Stimulated activated CD8-positive, alpha-beta memory T cell treated with anti-CD3 and anti-CD28 coated beads, Interleukin-2, amount 100 ng/mL, for 48 hours (primary cell): ENCODE measurements at places on chromosomes 16 and 17.

GRCh38 chr17:3531266-3532101 lies 26.1 kb downstream of the TRPV3 start:
- DNase-seq: no peak

DNA sequence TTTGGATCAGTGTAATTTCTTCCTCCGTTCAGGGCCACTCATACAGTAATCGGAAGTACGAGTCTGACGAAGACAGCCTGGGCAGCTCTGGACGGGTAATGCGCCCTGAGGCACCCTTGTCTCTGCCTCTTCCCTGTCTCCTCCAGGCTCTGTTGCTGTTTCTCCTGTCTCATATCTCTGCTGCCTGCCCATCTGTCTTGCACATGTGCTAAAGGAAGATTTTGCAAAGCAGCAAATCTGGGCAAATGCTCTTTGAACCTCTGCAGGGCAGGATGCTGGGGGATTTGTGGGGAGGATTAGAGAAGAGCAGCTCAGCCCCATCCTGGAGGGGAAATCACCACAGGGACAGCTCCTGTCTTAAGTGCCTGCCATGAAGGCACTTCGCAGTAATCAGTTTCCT lies 32.4 kb upstream of the POLR3E start:
- no peak for DNase-seq

- DNase-seq: no peak
Observed at GRCh38 chr17:67459985-67460384, 82.9 kb downstream of the PITPNC1 start.

- DNase-seq: no peak
Observed at GRCh38 chr17:56468840-56469239, 124.7 kb upstream of the NOG start.

DNA sequence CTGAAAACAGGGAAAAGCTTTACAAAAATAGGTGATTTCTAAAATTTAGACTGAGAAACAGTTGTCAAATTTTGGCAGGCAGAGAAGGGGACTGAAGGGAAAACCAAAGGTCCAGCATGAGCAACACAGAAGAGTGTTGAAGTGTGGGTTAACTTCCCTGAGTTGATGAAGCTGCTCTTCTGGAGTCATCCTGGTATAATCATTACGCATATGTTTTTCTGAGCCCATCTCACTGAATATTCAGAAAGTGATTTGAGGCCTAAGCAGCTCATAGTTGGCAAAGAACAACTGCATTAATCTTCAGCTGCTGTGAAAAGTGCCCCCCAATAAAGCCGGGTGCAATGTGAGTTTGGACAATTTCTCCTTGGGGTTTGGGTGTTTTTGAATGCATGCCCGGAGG lies 115.0 kb upstream of the RBBP6 start:
- DNase-seq: no peak

GRCh38 chr17:5838661-5839300 lies 231.4 kb upstream of the WSCD1 start:
- DNase-seq: no peak

DNA sequence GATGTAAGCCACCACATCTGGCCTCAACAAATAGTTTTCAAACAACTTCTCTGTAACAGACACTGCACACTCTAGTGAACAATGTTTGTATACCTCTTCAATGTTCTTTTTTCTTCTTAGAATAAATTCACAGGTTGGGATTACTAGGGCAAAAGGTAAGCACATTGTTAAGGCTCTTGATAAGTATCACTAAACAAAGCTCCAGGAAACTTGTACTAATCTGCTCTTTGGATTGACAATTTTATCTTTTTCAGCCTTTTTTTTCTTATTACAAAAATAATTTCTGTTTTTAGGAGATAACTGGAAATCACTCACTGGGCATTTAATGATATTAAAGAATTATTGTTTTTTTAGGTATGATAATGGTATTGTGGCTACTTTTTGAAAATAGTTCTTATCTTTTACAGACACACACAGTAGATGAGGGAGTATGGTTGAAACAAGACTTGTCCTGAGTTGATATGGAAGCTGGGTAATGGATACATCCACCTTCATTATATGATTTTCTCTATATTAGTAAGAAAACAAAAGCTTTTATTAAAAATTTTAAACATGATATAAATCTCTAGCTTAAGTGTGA lies 7.7 kb upstream of the MPRIP start:
- DNase-seq: no peak

DNA sequence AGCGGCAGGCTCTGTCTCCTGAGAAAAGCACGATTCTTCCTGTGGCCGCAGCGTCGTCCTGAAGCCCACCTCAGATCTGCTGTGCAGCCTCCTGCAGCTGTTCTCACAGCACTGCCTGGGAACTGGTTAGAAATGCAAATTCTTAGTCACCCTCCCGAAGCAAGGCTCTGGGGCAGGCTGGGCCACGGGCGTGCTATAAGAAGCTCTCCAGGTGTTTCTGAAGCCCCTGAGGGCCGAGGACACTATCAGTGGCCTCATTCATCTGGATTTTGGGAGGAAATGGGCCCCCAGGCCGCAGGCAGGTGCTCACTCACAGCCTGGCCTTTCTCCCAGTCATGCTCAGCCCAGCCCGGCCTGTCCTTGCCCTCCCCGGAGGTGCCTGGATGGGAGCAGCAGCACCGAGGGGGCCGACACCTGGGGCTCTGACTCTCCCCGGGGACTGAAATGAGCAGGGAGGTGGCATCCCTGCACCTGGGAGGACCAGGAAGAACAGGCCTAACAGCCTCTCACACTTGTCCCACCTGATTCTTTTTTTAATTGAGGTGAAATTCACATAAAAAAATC lies 10.4 kb upstream of the NLRC3 start:
- no peak for DNase-seq

DNA sequence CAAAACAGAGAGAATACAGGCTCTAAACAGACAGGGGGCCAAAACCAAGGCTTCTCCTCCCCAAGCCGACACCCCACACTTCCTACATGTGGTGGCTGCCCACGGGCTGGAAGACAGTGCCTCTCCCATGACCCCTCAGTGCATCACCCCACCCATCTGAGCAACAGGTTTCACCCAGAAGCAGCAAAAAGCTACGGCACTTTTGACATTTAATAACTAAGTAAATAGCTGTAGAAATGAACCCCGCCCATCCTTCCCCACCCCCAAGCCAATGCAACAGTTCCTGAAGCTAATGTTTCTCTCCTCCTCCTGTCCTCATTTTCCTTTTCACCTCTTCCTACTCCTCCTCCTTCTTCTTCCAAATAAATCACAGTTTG lies 9.9 kb upstream of the SOX9 start:
- no peak for DNase-seq
